ENCODE measurements at places on chromosomes 16 and 17.
A peak's percentile ranks its signal among the peaks of the same experiment; 100 is the strongest.

DNA sequence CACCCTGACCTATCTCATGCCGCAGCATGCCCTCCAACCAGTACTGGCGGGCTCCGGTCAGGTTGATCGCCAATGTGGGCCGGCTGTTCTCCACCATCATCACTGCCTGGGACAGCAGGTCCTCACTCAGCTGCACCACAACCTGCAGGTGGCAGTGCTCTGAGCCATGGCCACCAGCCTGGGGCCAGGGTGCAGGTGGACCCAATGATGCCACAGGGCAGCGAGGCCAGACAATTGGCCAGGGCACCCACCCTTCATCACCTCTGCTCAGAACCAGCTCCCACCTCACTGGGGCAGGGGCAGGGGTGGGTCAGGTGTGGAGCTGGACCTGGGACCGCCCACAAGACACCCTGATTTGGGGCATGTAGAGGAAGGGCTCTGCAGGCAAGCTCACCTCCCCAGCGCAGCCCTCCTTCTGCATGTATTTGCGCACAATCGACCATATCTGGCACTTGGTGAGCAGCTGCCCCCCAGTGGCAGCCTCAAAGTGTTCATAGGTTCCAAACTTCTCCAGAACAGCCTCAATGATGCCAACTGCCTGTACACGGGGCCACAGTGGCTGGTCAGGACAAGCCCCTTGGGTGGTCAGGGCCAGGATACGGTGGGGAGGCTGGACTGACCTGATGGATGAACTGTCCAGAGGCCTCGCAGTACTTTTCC lies 4.2 kb downstream of the MATCAP1 start:
- H3K27ac ChIP-seq = no peak overlapping the region
- H3K4me1 ChIP-seq = peaks cover 15% of the 10 kb centered on the region
- DNase-seq = no peak
- H3K4me3 ChIP-seq = no peak overlapping the region

DNA sequence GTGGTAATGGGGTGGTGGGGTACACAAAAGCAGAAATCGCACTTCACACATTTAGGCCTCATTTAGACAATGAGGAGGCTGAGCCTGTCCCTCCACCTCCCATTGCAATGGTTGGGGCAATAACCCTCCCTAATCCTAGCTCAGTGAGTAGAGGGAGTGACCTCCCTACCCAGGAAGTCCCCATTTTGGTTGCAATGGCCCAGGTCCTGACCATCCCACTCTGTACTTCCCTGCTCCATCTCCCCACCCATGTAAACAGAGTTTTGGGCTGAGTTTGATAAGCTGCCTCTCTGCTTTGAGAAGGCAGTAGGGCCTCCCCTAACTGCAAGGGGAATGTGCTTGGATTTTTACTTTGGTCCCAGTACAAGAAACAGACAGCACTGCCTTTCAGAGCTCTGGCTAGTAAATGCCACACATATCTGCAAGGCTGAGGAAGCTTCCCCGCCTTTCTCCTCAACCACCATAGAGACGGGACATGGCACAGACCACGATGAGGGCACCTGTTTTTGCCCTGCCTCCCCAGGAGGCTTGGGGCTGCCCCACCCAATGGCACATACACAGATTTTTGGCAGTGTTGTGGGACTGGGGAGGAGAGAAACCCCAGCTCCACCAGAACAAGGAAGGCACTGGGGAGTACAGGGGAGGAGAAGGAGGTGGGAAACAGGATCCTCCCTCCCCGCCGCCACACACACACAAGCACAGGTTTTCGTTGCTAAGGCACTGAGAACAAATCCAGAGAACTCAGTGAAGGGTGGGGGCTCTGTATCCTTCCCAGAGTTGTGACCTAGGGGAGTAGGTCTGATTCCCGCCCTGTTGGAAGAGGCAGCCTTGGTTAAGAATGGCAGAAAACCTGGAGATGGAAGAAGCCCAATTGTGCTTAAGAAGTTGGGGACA lies 7.3 kb downstream of the VAT1 start:
- H3K36me3 ChIP-seq = peaks cover 13% of the 10 kb centered on the region
- no peak for DNase-seq
- no peak overlapping the region for H3K4me3 ChIP-seq
- no peaks in the 10 kb centered on the region for H3K27me3 ChIP-seq
- peak overlapping the region; percentile 21 for H3K27ac ChIP-seq
- peaks cover 4% of the 10 kb centered on the region for H3K4me1 ChIP-seq

- no peak overlapping the region for H3K27ac ChIP-seq
- H3K4me3 ChIP-seq = no peak overlapping the region
- no peaks in the 10 kb centered on the region for H3K27me3 ChIP-seq
- DNase-seq = no peak
- peaks cover 10% of the 10 kb centered on the region for H3K36me3 ChIP-seq
Observed at GRCh38 chr16:48565752-48566151, 44.2 kb downstream of the N4BP1 start.

DNA sequence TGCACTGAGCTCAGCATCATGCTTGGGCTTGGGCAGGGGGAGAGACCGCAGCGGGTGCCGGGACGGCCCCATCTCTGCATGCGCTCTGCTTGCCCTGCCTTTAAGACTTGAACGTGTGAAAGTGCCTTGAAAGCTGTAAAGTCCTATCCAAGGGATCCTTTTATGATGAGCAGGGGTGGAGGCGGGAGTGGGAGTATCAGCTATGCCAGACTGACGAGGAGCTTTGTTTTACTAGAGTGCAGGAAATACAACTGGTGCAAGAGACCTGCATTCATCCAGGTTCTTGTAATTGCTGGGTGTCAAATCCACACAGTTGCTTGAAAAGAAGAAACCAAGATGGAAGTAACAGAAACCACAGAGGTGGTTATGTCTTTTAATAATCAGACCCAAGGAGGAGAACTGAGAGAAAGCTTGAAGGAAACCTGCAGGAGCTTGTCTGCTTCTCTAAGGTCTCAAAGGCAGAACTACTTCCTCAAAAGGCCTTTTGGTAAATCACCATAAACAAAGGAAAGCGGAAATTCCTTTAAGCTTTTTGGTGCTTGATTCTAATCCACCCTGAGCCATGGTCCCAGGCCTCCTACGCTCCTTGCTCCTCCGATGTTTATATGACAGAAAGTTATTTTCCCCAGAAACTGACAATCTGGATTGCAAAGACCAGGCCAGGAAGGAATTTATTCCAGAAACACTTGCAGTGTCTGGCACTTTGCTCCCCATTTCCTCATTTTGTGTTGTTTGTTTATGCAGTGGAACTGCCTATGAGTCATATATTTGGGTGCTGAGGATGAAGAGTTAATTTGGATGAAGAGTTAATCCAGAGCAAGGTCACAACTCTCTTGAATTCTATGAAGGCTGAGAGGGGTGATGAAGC lies 51.3 kb upstream of the FBXO47 start:
- no peaks in the 10 kb centered on the region for H3K27me3 ChIP-seq
- H3K4me1 ChIP-seq = no peaks in the 10 kb centered on the region
- H3K36me3 ChIP-seq = no peaks in the 10 kb centered on the region
- H3K27ac ChIP-seq = no peak overlapping the region
- H3K4me3 ChIP-seq = no peak overlapping the region
- DNase-seq = no peak

DNA sequence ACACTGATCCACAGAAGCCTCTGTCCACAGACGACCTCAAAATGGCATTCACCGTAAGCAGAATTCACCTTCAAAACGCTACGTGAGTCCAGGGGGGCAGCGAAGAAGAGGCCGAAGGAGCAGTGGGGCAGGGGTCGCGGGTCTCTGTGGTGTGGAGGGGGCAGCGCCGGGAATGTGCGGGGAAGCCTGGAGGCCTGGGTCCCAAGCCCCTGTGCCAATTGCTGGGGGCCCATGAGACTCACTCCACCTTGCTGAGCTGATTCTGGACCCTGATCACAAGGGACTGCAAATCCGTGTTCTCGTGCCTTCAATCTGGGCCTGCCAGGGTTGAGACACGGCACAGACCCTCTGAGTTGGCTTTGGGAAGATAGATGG lies 43.3 kb upstream of the SMPD3 start:
- no peak overlapping the region for H3K4me3 ChIP-seq
- no peak for DNase-seq
- peaks cover 6% of the 10 kb centered on the region for H3K4me1 ChIP-seq
- H3K27me3 ChIP-seq = no peaks in the 10 kb centered on the region
- no peaks in the 10 kb centered on the region for H3K36me3 ChIP-seq

DNA sequence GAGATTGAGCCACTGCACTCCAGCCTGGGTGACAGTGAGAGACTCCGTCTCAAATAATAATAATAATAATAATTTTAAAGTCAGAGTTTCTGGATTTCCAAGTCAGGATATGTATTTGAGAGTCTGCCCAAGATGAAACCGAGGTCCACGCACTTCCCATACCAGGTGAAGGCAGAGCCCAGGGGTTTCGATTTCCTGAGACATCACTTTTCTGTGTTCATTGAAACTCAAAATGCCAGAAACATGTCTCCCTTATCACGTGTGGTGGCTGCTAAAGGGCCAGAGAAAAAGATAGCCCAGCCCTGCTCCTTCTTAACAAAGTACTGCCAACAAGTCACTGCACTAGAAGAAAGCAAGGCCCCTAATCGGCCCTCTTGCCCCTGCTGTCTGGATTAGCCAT lies 9.8 kb upstream of the RNF157 start:
- no peak overlapping the region for H3K27ac ChIP-seq
- H3K36me3 ChIP-seq = no peaks in the 10 kb centered on the region
- no peaks in the 10 kb centered on the region for H3K27me3 ChIP-seq
- H3K4me3 ChIP-seq = no peak overlapping the region
- H3K4me1 ChIP-seq = no peaks in the 10 kb centered on the region
- DNase-seq = no peak

- H3K4me3 ChIP-seq = no peak overlapping the region
- H3K4me1 ChIP-seq = peaks cover 5% of the 10 kb centered on the region
- no peaks in the 10 kb centered on the region for H3K27me3 ChIP-seq
- no peaks in the 10 kb centered on the region for H3K36me3 ChIP-seq
- no peak for DNase-seq
Observed at GRCh38 chr17:67659028-67659427, 58.7 kb upstream of the NOL11 start.

- H3K36me3 ChIP-seq = no peaks in the 10 kb centered on the region
- H3K4me1 ChIP-seq = peaks cover 39% of the 10 kb centered on the region
- H3K4me3 ChIP-seq = no peak overlapping the region
- DNase-seq = no peak
Observed at GRCh38 chr17:78317794-78318400, 42.0 kb downstream of the SOCS3 start.

DNA sequence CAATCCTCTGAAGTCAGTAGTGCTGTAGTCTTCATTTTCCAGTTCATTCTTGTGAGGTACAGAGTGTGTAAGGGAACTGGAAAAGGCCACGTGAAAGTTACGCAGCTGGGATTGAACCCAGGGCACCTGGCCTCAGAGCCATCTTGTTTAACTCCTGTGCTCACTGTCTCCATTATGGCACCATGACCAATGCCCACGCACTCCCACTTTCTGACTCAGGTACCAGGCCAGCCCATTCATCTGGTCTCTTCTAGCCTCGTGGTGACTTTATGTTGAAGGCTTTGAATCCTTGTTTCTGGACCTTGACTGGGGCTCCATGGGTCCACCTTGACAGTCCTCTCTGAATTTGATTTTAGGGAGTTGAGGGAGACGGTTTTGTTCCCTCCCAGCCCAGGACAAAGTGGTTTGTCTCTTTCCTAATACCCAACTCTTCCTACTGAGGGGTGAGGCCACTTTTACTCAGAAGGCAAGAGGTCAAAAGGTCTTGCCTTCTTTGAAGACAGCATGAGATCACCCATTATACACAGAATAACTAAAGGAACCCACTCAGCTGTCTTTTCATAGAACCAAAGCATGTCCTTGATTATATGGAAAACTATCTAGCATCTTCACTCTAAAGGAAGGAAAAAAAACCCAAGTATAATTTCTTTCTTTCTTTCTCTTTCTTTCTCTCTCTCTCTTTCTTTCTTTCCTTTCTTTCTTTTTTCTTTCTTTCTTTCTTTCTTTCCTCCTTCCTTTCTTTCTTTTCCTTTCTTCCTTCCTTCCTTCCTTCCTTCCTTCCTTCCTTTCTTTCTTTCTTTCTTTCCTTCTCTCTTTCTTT lies 50.0 kb downstream of the OTOA start:
- no peak for DNase-seq
- no peak overlapping the region for H3K27ac ChIP-seq
- H3K27me3 ChIP-seq = no peaks in the 10 kb centered on the region

DNA sequence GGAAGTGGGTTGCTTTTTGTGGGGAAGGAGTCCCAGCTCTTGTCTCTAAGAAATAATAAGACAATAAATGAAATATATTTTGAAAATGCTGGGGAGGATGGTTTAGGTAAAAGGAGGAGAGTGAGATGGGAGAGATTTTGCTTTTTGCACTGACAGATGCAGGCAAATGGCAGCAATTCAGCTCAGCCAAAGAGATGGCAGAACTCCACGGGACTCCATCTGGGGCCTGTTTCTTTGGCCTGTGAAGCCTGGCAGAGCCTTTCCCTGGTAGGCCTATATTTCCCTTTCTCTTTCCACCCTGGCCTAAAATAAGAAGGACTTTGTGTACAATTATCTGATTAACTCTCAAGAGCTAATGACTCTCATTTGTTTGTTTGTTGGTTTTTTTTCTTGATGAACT lies 1525.1 kb downstream of the CDH11 start:
- no peak overlapping the region for H3K27ac ChIP-seq
- no peak for DNase-seq
- no peaks in the 10 kb centered on the region for H3K27me3 ChIP-seq
- no peak overlapping the region for H3K4me3 ChIP-seq
- no peaks in the 10 kb centered on the region for H3K4me1 ChIP-seq
- H3K36me3 ChIP-seq = no peaks in the 10 kb centered on the region

DNA sequence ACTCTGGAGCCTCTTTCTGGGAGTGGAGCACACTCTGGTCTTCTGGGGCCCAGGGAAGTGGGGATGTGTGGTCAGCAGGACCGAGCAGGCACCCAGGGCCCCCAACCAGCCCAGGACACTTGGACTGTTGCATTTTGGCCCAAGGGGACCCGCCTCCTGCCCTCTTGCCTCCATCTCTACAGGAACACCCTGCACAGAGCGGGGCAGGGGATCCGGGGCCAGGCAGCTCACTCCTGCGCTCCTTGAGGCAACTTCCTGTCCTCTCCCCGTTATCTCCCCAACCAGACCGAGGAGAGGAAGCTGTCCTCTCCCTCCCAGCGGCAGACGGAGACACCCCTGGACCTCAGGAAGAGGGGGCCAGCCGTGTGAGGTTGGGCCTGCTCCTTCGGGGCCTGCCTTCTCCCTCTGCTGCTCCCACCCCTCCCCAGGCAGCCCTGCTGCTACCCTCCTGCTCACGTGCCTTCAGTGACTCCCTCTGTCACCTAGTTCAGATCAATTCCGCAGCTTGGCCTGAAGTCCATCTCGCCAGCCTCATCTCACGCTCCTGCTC lies 10.0 kb upstream of the ATP2A3 start:
- H3K4me1 ChIP-seq = no peaks in the 10 kb centered on the region
- H3K36me3 ChIP-seq = no peaks in the 10 kb centered on the region
- no peak for DNase-seq
- H3K4me3 ChIP-seq = no peak overlapping the region
- no peaks in the 10 kb centered on the region for H3K27me3 ChIP-seq

- H3K27me3 ChIP-seq = no peaks in the 10 kb centered on the region
- H3K36me3 ChIP-seq = no peaks in the 10 kb centered on the region
Observed at GRCh38 chr17:68903286-68903685, 51.9 kb downstream of the ABCA8 start.

GRCh38 chr17:258045-258734 lies 76.7 kb upstream of the DOC2B start:
- no peaks in the 10 kb centered on the region for H3K27me3 ChIP-seq
- H3K27ac ChIP-seq = no peak overlapping the region
- DNase-seq = peak; percentile 32
- no peaks in the 10 kb centered on the region for H3K36me3 ChIP-seq

Measured in H1 (cell line).